Esophagus squamous epithelium (tissue), 5 donors: ENCODE measurements at places on chromosomes 13 and 19.

- no peak for DNase-seq
These were observed 86.1 kb downstream of the RAP2A start for GRCh38 chr13:97520061-97520460.

GRCh38 chr19:3456925-3457527 lies 23.3 kb downstream of the SMIM24 start:
- DNase-seq: no peak

- no peak for DNase-seq
These were observed 1289.4 kb downstream of the PCDH9 start for GRCh38 chr13:65940720-65941119.

DNA sequence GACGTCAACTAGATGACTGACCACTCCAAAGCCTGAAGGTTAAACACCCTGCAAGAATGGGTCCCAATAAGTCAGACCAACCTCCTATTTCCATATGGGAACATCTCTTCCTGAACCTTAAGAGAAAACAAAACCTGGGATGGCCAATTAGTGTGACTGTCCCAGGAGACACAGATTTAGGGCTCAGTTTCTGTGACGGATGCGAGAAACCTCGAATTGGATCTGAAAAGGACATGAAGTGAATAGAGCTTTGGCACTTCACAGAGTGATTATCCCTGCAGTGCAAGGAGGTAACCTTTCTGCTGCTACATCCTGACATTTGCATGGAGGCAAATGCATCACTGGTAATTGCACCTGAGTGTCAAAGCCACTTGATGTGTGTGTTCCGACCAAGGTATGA lies 442.2 kb upstream of the KLF12 start:
- no peak for DNase-seq

DNA sequence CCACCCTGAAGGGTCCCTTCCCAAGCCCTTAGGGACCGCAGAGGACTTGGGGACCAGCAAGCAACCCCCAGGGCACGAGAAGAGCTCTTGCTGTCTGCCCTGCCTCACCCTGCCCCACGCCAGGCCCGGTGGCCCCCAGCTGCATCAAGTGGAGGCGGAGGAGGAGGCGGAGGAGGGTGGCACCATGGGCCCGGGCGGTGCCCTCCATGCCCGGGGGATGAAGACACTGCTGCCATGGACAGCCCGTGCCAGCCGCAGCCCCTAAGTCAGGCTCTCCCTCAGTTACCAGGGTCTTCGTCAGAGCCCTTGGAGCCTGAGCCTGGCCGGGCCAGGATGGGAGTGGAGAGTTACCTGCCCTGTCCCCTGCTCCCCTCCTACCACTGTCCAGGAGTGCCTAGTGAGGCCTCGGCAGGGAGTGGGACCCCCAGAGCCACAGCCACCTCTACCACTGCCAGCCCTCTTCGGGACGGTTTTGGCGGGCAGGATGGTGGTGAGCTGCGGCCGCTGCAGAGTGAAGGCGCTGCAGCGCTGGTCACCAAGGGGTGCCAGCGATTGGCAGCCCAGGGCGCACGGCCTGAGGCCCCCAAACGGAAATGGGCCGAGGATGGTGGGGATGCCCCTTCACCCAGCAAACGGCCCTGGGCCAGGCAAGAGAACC lies 1.5 kb downstream of the EGLN2 start:
- DNase-seq: no peak

GRCh38 chr19:5632657-5633056 lies 9.8 kb downstream of the SAFB start:
- DNase-seq: no peak
